HFFc6 (cell line): ENCODE measurements at places on chromosomes 12 and 14.

DNA sequence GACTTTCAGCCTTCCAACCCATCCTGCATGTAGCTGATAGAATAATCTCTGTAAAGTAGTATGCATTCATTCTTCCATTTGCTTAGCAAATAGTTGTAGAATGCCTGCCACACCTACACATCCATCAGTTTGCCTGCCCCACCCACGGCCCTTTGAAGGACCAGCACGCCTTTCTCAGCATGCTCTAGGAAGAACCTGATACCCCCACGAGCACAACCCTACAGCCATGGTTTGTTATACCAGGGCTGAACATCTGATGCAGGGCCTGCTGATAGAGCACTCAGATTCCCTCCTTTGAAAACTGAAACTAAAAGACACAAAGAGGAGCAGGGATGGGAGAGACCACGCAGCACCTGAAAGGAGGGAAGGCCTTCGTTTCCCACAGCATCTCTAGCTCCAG lies 205.1 kb downstream of the ANO2 start:
- no peak overlapping the region for H3K4me3 ChIP-seq
- H3K27me3 ChIP-seq: peaks cover 12% of the 10 kb centered on the region
- no peaks in the 10 kb centered on the region for H3K36me3 ChIP-seq
- no peak overlapping the region for H3K27ac ChIP-seq

DNA sequence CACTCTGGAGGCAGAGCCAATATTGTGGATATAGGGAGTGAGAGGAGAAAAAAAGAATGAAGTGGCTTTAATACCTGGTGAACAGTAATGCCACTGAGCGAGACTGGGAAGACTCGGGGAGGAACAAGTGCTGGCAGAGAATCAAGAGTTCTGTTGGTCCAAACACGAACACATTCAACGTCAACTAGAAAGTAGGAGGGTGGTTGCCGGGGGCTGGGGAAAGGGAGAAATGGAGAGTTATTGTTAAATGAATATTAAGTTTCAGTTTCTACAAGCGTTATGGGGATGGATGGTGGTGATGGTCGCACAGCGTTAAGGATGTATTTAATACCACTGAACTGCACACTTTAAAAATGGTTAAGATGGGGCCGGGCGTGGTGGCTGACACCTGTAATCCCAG lies 2.8 kb downstream of the SPRING1 start:
- H3K36me3 ChIP-seq: peaks cover 16% of the 10 kb centered on the region
- H3K27ac ChIP-seq: no peak overlapping the region
- H3K4me3 ChIP-seq: no peak overlapping the region
- peaks cover 25% of the 10 kb centered on the region for H3K4me1 ChIP-seq
- H3K27me3 ChIP-seq: peaks cover 1% of the 10 kb centered on the region

DNA sequence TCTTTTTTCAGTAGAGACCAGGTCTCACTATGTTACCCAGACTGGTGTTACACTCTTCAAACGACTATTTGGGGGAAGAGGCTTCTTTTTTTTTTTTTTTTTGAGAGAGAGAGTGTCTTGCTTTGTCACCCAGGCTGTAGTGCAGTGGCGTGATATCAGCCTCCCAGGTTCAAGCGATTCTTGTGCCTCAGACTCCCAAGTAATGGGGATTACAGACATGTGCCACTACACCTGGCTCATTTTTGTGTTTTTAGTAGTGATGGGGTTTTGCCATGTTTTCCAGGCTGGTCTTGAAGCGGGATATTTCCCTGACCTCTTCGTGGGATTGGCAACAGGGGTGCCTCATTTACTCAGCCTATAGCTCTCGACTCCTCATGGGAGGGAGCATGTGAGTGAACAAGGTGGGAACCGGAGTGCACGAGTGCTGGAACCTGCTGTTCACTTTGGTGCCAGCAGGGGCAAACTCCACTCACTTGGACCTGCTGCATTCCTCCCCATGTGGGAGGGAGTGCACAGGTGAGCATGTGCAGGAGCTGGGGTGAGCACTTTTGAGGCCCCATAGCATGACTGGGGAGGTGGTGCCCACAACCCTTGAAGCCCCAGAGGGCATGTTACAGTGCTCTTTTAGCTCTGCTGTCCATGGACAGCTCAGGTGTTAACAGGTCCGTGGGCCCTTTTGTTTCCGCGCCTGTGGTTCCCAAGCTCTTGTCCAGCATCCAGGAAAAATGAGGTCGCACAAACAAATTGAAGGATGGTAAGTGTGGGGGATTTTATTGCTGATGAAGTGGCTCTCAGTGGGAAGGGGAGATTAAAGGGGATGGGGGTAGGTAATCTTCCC lies 79.1 kb upstream of the HECTD1 start:
- H3K4me3 ChIP-seq: no peak overlapping the region
- H3K36me3 ChIP-seq: peaks cover 14% of the 10 kb centered on the region
- no peak for DNase-seq
- H3K27ac ChIP-seq: no peak overlapping the region
- H3K27me3 ChIP-seq: peaks cover 2% of the 10 kb centered on the region; the same call in 1 of the 2 replicates

DNA sequence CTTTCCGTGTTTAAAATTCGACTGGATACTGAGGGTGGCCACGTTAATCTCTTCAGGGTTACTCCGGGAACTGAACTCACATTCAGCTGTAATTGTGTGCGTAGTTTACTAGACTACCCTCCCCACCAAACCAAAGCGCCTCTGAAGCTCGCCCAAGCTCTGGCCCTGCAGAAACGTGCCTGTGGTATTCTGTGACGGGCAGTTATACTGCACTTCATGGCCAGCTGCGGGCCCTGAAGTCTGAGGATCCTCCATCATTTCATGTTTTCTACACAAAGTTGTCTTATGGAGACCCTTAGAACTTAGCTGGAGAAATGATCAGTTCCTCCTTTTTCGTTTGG lies 688 bp downstream of the ZNF26 start:
- H3K4me3 ChIP-seq: peak overlapping the region; percentile 88
- peaks cover 42% of the 10 kb centered on the region for H3K36me3 ChIP-seq
- H3K27me3 ChIP-seq: no peaks in the 10 kb centered on the region; the same call in 1 of the 2 replicates
- H3K27ac ChIP-seq: peak overlapping the region; percentile 92
- DNase-seq: no peak

DNA sequence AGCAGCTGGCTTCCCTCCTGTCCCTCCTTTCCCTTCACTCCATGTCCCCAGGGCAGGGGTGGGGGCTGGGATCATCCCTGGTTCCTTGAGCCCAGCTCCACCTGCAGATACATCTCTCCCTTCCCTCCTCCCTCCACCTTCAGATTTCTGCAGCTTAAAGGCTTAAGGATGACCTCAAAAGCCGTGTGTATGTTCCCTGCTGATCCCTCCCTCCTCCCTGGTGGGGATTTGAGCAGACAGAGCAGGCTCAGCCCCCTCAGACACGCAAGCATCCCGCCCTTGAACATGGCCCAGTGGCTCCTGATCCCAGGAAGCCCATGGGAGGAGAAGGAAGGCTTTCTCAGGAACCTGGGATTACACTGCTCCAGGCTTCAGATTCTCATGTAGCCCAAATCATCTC lies 82.9 kb upstream of the RIN3 start:
- DNase-seq: no peak
- peaks cover 27% of the 10 kb centered on the region for H3K27me3 ChIP-seq
- H3K27ac ChIP-seq: no peak overlapping the region
- H3K4me3 ChIP-seq: no peak overlapping the region

GRCh38 chr14:71645656-71646055 lies 286.6 kb upstream of the RGS6 start:
- peak; percentile 71 for DNase-seq
- H3K27me3 ChIP-seq: no peaks in the 10 kb centered on the region; the same call in 1 of the 2 replicates
- peak overlapping the region; percentile 7; the same call in 1 of the 2 replicates for H3K27ac ChIP-seq

DNA sequence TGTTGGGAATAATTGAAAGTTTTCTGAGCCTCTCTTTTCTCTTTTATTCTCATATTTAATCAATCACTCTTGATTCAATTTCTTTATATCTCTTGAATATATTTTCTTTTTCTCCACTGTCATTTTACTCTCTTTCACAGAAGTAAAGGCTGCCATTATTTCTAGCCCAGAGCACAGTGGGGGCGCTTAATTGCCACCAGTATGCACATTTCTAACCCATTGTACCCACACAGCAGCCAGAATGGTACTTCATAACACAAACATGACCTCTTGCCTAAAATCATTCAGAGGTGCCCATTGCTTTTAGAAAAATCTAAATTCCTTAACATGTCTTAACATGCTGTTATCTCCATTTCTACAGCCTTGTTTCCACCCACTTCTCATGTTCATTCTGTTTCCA lies 190.2 kb upstream of the LMO3 start:
- H3K4me3 ChIP-seq: no peak overlapping the region
- DNase-seq: no peak
- 0 out of 2 replicates have a peak, but pooled peaks cover 3% of the 10 kb centered on the region for H3K36me3 ChIP-seq
- H3K27me3 ChIP-seq: no peaks in the 10 kb centered on the region; the same call in 1 of the 2 replicates
- H3K27ac ChIP-seq: no peak overlapping the region

DNA sequence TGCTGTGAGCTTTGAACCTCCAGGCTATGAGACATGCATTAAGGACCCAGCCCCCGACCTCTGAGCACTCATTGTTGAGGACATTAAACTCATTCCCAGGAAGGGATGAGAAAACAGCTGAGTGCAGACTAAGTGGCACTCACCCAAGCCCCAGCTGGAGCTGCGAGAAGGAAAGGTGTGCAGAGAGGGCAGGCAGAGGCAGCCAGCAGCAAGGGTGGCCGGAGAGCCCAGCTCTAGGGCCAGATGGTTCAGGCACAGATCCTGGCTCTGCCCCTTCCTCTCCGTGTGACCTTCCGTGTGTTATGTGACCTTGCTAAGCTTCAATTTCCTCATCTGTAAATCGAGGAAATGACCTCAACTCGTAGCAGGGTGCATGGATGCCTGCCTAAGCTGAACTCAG lies 3.7 kb downstream of the TSPAN11 start:
- DNase-seq: no peak
- no peak overlapping the region for H3K4me3 ChIP-seq
- H3K27ac ChIP-seq: no peak overlapping the region

- H3K4me3 ChIP-seq: no peak overlapping the region; the same call in 1 of the 2 replicates
- DNase-seq: no peak
- no peaks in the 10 kb centered on the region for H3K4me1 ChIP-seq
- peaks cover 47% of the 10 kb centered on the region for H3K27me3 ChIP-seq
Observed at GRCh38 chr14:91417983-91418386, 365 bp upstream of the CCDC88C start.

DNA sequence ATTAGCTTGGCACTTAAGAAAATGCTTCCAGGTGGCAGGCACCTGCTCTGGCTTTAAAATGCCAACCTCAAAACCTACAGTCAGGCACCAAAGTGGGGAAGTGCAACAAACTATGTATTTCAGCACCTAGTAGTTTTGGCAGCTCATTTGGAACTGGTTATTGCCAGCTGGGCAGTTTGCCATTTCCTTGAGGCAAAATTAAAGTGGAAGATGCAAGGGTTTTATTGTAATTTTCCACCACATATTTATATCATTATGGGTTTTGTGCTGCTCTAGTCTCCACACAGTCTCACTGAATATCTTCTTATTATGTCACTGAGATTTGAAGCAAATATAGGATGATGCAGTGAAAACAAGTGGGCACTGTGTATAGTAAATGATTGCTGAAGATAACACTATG lies 117.0 kb downstream of the PRKD1 start:
- no peaks in the 10 kb centered on the region; the same call in 1 of the 2 replicates for H3K27me3 ChIP-seq
- peak; percentile 4 for DNase-seq
- no peak overlapping the region for H3K4me3 ChIP-seq
- H3K36me3 ChIP-seq: peaks cover 5% of the 10 kb centered on the region; the same call in 1 of the 2 replicates
- peaks cover 12% of the 10 kb centered on the region for H3K4me1 ChIP-seq

DNA sequence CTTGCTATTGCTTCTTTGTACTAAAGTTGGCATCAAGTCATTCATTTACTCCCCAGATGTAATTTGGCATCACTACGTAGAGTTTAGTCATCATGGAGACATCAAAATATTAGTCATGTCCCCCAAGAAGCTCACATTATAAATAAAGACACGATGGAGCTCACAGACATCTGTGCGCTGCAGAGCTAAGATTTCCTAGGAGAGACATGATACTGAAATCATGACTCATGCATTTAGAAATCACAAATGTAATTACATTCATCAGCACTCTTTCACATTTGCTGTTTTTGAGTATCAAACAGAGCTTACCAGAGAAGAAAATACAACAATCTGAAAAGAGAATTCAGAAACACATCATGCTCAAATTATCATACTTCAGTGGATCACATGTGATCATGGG lies 169.8 kb downstream of the LRIG3 start:
- peak overlapping the region; percentile 66 for H3K4me3 ChIP-seq
- H3K4me1 ChIP-seq: peaks cover 46% of the 10 kb centered on the region
- peak; percentile 84 for DNase-seq

GRCh38 chr12:54549774-54550451 lies 512 bp downstream of the PDE1B start:
- H3K36me3 ChIP-seq: no peaks in the 10 kb centered on the region
- 0 out of 2 replicates have a peak, but pooled peaks cover 5% of the 10 kb centered on the region for H3K4me1 ChIP-seq
- no peak for DNase-seq
- no peak overlapping the region for H3K27ac ChIP-seq
- no peak overlapping the region for H3K4me3 ChIP-seq

DNA sequence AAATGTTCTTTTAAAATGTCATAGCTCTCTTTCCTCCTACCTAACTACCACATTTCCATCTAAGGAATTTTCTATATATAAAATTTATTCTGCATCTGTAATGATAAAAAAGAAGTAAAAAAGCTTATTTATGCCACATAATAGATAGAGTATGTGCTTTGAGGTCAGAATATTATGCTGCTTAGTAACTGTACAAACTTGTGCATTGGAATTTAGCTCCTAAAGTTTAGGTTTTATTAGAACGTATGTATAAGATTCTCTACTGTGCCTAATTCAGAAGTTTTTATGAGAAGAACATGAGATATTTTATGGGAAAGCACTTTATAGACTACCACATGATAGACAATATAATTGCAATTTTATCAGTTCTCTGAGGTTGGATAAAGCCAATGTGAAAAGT lies 384.6 kb downstream of the SLC16A7 start:
- peak overlapping the region; percentile 30 for H3K4me3 ChIP-seq
- no peaks in the 10 kb centered on the region for H3K27me3 ChIP-seq
- peaks cover 49% of the 10 kb centered on the region for H3K4me1 ChIP-seq
- peaks cover 15% of the 10 kb centered on the region for H3K36me3 ChIP-seq
- DNase-seq: peak; percentile 25

GRCh38 chr12:122080149-122081082 lies 1.9 kb downstream of the MLXIP start:
- peak overlapping the region; percentile 91 for H3K4me3 ChIP-seq
- DNase-seq: peak; percentile 76
- peaks cover 7% of the 10 kb centered on the region; the same call in 1 of the 2 replicates for H3K36me3 ChIP-seq
- peak overlapping the region; percentile 88 for H3K27ac ChIP-seq
- no peaks in the 10 kb centered on the region; the same call in 1 of the 2 replicates for H3K27me3 ChIP-seq

- no peaks in the 10 kb centered on the region for H3K27me3 ChIP-seq
- no peak overlapping the region; the same call in 1 of the 2 replicates for H3K27ac ChIP-seq
- H3K36me3 ChIP-seq: peaks cover 10% of the 10 kb centered on the region; the same call in 1 of the 2 replicates
- DNase-seq: peak; percentile 30
- peaks cover 11% of the 10 kb centered on the region for H3K4me1 ChIP-seq
Observed at GRCh38 chr14:102675396-102675795, 82.9 kb downstream of the RCOR1 start.

- peaks cover 27% of the 10 kb centered on the region for H3K4me1 ChIP-seq
- no peaks in the 10 kb centered on the region for H3K36me3 ChIP-seq
- H3K27ac ChIP-seq: peak overlapping the region; percentile 28; the same call in 1 of the 2 replicates
- no peak overlapping the region for H3K4me3 ChIP-seq
- no peak for DNase-seq
Observed at GRCh38 chr14:35829449-35829848, 3.3 kb downstream of the BRMS1L start.

- H3K27ac ChIP-seq: no peak overlapping the region
- peaks cover 46% of the 10 kb centered on the region for H3K27me3 ChIP-seq
- no peaks in the 10 kb centered on the region for H3K36me3 ChIP-seq
- H3K4me3 ChIP-seq: peak overlapping the region; percentile 72
- DNase-seq: no peak
Observed at GRCh38 chr12:30822385-30823155, 67.8 kb upstream of the CAPRIN2 start.
